ENCODE measurements at places on chromosomes 13 and 19.
A peak's percentile ranks its signal among the peaks of the same experiment; 100 is the strongest.

- DNase-seq, result no peak
Measured at GRCh38 chr19:46202872-46203860, 26.4 kb upstream of the IGFL1 start.

GRCh38 chr13:51122868-51123566, 11.9 kb upstream of the C13orf42 start:
- peak; percentile 7 for DNase-seq

DNA sequence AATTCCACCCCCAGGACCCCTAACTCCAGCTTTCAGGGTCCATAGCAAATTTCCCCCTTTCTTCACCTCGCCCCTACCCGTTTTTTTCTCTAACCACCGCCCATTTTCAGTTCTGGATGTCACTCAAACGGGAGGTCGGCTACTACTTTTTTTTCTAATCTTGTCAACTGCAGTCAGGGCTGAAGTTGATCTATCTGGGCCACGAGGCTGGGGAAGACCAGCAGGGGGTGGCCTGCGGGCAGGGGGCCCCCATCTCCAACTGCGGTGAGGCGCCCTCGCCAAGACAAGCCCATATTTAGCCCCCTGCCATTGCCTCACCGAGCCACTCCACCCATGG, 748 bp downstream of the LHFPL6 start:
- DNase-seq, result no peak

DNA sequence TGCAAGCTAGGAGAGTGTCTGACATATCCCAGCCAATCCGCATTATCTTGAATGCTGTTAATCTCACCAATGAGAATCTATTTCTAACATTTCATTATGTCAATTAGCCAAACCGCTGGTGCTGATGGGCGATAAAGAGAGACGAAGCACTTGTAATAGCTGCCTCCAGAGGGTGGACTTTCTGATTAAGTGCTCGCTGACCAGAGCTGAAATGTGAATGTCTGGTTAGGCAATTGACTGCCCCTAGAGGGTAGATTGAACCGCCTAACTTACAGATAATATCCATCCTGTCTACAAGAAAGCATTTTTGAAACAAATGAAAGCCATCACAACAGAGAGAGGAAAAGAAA, 552 bp upstream of the GRWD1 start:
- peak; percentile 92 for DNase-seq

DNA sequence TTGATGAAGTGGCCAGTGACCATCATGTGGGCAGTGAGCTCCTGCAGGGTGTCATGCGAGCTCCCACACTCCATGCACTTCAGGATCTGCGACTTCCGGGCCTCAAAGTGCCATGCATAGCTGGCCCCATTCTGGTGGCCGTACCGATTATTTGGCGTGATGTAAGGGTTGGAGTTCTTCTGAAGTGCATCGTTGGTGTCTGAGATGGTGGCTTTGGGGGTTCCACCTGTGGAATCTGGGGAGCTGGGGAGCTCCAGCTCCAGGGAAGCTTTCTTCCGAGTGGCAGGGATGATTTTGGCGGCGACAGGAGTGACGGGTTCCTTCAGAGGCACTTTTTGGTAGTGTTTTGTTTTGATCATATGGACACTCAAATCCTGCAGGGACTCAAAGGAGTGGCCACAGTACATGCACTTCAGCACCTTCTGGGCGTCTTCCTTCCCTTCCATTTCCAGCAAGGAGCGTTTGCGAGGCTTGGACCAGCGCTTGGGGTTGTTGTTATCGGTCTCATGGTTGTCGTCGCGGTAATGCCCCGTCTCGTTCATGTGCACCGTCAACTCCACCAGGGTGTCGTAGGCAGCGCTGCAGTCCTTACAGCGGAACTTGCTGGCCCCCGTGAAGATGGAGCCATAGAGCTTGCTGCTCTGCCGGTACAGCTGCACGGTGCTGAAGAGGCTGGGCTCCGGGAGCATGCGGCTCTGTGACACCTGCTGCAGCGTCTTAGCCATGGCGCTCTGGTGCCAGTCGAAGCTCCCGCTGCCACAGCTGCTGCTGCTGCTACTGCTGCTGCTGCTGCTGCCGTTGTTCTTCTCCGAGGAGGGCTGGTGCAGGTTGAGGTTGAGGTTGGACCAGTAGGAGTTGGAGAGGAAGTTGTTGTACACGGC, 70.4 kb downstream of the TSHZ3 start:
- DNase-seq, result no peak

GRCh38 chr13:33169273-33169980, 116.1 kb downstream of the STARD13 start:
- peak; percentile 95 for DNase-seq

GRCh38 chr13:51829568-51829899, 15.4 kb downstream of the TMEM272 start:
- no peak for DNase-seq

GRCh38 chr19:38149661-38150061, 74.4 kb downstream of the DPF1 start:
- DNase-seq, result no peak

GRCh38 chr13:74039667-74040066, 94.5 kb downstream of the KLF12 start:
- no peak for DNase-seq

- DNase-seq, result no peak
Measured at GRCh38 chr13:99970651-99971575, 654 bp downstream of the ZIC5 start.

DNA sequence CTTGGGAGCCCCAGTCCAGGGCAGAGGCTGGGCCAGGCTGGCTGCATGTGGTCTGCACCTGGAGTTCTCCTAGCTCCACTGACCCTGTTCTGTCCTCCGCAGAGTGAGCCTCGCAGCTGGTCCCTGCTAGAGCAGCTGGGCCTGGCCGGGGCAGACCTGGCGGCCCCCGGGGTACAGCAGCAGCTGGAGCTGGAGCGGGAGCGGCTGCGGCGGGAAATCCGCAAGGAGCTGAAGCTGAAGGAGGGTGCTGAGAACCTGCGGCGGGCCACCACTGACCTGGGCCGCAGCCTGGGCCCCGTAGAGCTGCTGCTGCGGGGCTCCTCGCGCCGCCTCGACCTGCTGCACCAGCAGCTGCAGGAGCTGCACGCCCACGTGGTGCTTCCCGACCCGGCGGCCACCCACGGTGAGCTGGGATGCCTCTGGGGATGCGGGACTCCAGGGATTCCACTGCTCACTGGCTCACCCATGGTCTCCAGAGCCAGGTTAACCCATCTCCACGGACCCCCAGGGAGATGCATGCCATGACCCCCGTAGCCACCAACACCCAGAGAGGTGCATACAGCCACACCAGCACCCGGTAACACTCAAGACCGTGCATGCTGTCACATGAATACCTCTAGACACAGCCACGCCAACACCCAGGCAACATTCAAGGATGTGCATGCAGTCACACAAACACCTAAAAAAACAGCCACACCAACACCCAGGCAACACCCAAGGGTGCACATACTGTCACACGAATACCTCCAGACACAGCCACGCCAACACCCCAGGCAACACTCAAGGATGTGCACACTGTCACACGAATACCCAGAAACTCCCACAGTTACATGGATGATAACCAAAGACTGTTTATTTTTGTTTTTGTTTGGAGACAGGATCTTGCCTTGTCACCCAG, 8.2 kb downstream of the PKN1 start:
- DNase-seq, result no peak

DNA sequence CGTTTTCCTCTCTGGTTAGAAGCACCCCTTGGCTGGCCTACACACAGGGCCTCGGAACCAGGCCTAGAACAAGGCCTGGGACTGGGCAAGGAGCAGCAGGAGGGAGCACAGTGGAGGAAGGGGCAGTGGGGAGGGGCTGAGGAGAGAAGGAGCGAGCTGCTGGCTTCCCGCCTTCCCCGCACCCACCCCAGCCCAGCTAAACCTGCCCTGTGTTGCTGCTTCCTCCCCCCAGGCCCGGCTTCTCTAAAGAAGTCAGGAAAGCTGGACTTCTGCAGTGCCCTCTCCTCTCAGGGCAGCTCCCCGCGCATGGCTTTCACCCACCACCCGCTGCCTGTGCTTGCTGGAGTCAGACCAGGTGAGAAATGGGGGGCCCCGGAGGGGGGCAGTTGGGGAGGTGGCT, 24.3 kb downstream of the LYL1 start:
- no peak for DNase-seq

- no peak for DNase-seq
Measured at GRCh38 chr13:111202156-111202621, 87.1 kb downstream of the ARHGEF7 start.

DNA sequence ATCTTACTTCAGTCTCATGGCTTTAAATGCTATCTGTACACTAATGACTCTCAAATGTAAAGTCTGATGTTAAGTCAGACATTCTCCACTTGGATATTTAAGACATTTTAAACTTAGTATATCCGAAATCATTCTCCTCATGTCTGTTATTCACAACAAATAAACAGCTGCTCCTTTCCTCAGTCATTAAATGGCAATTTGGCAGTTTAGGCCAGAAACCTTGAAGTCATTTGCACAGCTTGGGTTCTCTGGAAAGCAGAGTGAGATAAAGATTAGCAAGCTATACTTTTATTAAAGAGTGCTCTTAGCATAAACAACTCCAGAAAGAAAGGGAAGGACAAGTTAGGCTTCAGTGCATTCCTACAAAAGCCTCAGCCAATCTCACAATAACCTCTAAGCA, 53.7 kb downstream of the DNAJC15 start:
- no peak for DNase-seq

DNA sequence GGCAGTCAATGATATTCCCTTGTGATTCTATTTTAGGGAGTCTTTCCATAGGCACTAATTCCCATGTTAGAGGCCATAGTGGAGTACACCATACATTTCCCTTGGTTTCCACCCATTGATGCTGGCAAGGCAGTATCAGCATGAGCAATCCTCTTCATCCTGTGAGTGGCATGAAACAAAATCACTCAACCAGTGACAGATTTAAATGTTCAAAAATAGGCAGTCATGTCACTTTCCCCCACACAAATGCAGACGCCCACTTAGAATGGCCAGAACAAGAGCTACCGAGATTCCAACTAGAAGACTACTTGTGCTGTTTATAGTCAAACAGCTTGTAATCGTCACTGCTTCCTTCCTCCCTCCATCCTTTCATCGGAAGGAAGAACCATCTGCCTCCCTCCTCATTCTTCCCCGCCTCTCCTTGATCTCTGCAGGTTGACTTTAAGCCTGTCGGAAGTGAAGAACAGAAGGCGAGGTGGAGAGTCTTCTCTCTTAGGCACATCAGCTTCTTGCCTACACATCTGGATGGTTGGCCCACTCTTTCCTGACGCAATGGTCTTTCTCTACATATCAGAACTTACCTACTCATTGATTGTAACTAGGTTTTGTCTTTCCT, 22.6 kb downstream of the RASL11A start:
- no peak for DNase-seq

- DNase-seq, result no peak
Measured at GRCh38 chr13:99500839-99501183, 461 bp upstream of the TM9SF2 start.

- DNase-seq, result no peak
Measured at GRCh38 chr13:85700906-85701305, 98.3 kb downstream of the SLITRK6 start.

DNA sequence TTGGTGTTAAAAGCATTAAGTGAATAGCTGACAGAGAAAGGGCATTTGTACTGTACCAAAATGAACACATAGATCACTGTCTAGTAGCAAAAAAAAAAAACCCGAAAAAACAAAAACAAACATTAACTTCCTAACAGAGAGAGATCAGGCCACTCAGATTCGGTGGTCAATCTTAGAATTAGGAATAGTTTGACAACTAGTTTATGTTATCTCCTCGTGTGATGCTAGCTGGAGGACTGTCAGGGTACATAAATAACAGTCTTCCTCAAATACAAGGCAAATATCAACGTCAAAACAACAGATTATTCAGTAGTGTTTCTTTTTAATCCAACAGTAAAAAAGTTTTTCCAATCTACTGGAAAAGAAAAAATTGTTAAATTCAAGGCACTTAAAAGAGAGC, 1.7 kb downstream of the ZMYM5 start:
- DNase-seq, result no peak

DNA sequence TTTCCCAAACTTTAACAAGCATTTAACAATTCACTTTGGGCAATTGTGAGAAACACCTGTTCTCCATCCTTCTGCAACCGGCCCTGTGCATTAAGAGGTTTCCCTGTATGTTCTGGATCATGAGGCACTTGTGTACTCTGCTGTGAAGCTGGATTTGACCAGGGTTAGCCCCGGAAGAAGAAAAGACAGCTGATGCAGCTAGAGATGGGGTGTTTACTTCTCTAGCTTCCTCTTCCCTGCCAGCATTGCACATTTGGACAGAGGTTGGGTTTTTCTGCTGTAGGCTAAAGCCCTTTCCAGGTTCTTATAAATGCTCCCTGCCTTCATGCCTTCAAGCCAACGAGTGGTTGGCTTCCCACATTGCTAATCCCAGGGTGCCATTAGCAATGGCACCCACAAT, 20.9 kb downstream of the MBD3L2B start:
- no peak for DNase-seq

DNA sequence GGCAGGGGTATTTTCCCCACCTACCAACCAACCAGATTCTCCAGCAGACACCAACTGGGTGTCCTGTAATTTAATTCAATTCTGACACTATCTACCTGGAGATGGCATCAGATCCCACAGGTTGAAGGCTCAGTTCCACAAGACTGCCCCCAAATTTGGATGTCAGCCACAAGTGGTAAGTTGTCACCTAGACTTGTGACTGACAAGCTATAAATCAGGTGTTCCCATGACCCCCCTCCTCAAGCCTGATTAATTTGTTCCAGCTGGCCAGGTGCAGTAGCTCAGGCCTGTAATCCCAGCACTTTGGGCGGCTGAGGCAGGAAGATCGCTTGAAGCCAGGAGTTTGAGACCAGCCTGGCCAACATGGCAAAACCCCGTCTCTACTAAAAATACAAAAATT, 10.6 kb upstream of the HAUS5 start:
- DNase-seq, result no peak

DNA sequence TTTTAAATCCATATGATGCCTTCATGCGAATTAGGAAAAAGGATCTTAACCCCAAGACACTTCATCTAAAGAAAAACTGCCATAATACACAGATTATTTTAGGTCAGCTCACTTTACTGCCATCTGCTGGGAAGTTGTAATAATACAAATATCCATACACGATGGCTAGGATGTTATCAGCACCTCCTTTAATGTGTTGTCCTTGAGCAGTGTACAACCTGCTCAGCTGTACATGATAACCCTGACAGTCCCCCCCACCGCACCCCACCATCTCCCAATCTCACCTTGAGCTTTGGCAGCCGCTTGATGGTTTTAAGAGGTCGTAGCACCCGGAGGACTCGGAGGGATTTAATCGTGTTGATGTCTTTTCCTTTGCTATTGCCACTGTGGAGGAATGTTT, 112.2 kb downstream of the IER2 start:
- DNase-seq, result peak; percentile 54

Measured in fibroblast of skin of right biceps (primary cell).